ENCODE measurements at places on chromosomes 16 and 17. TPM values are rescaled to one million over a fixed set of nuclear protein-coding genes. Genes with fewer than 3 reads are reported as not detected.

GRCh38 chr16:48592839-48593429 lies 17.0 kb downstream of the N4BP1 start:
- H3K4me1 ChIP-seq = no peaks in the 10 kb centered on the region
- H3K27ac ChIP-seq = no peak overlapping the region
- no peaks in the 10 kb centered on the region for H3K27me3 ChIP-seq
- no peak overlapping the region for H3K4me3 ChIP-seq
- H3K36me3 ChIP-seq = peaks cover 24% of the 10 kb centered on the region

DNA sequence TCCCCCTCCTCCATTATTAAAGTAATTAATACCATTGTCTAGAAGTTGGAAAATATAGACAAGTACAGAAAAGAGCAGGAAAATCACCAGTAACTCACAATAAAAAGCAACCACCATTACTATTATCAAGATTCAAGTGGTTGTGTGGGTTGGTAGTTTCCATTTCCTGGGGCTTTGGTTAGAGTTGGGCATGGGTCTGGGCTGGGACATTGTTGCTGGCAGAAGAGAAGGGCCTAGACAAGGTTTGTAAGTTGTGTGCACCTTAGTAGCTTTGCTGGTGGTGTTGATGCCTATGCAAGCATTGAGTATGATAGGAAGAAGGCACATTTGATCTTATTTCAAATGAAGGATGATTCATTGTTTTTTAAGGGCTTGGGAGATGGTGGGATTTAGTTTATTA lies 25.4 kb upstream of the NFATC3 start:
- H3K27ac ChIP-seq = no peak overlapping the region
- H3K4me1 ChIP-seq = no peaks in the 10 kb centered on the region
- H3K4me3 ChIP-seq = no peak overlapping the region
- no peak for DNase-seq

MT1F gene
- not detected for total RNA-seq

GRCh38 chr17:28008513-28008912 lies 34.0 kb upstream of the NLK start:
- H3K4me3 ChIP-seq = no peak overlapping the region
- no peaks in the 10 kb centered on the region for H3K4me1 ChIP-seq
- no peaks in the 10 kb centered on the region for H3K36me3 ChIP-seq
- H3K27ac ChIP-seq = no peak overlapping the region
- peak; percentile 88 for DNase-seq
- H3K27me3 ChIP-seq = no peaks in the 10 kb centered on the region

DNA sequence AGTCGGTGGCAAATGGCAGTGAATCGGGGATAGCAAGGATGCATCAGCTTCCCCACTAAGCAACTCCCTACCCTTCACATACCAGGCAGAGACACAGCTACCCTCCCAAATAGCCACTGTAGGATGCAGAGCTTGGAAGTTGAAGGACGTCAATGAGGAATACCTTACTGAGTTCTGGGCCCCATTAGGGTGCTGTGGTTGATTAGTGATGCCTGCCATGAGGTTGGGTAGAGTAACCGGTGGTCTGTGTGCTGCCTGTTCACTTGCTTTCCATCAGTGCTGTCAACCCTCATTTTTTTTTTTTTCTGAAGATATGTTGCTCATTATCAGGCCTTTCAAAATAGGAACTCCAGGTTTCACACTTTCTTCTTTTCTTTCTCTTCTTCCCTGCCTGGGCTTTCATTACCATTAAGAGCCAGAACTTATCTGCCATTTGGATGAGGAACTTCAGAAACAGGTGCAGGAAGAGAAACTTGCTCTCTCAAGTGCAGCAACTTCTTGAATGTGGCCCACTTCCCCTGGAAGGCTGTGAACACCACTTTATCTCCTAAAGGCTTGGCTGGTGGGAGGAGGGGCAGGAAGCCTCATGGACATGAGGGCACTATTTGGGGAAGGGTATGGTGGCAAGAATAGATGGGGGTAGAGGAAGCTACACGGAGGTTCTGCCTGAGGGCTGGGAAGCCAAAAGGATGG lies 183.5 kb downstream of the NTN1 start:
- H3K4me3 ChIP-seq = no peak overlapping the region
- no peaks in the 10 kb centered on the region for H3K36me3 ChIP-seq
- H3K27ac ChIP-seq = no peak overlapping the region
- peaks cover 86% of the 10 kb centered on the region for H3K27me3 ChIP-seq
- no peak for DNase-seq

DNA sequence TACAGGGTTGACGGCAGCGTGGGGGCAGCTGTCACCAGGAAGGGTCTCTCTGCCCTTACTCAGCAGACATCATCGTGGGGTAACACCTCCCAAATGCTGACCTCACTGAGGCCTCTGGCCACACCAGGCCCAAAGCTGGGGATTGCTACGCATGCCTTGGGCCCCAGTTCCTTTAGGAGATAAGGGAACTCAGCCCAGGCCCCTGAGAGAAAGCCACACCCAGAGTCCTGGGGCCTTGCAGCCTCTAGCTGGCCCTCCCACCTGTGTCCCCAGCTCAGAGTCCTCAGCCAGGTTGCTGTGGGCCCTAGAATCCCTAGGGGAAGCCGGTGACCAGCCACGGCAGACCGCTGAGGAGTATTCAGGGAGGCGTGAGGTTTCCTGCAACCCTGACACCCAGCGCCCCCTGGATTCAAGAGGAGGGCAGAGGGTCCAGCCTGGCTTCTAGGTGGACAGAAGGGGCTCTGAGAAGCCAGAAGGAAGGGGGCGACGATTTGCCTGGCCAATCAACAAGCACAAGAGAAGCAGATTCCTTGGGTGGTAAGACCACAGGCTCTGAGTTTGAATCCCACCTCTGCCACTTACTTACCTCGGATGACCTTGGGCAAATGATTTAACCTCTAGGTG lies 10.3 kb upstream of the GINS2 start:
- no peaks in the 10 kb centered on the region for H3K36me3 ChIP-seq
- H3K27ac ChIP-seq = no peak overlapping the region
- H3K4me3 ChIP-seq = no peak overlapping the region
- H3K27me3 ChIP-seq = no peaks in the 10 kb centered on the region

DNA sequence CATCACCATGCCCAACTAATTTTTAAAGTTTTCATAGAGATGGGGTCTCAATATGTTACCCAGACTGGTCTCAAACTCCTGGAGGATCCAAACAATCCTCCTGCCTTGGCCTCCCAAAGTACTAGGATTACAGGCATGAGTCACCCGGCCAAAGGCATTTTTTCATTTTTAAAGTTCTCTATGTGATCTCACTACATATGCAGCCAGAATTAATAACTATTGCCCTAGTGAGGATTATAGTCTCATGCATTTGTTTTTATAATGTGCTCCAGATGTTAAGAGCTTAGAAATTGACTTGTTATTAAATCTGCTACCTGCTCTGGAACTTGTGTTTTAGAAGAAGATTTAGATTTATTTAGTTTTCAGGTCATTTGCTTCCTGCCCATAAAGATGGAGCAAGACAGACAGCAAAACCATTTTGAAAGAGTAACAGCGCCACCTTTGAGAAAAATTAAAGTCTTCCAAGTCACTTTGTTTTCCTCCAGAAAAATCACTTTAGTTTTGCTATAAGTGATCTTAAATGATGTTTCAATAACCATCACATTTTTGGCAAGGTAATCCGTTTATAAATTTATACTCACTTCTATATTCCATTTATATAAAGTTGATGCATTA lies 79.5 kb downstream of the CA4 start:
- H3K4me1 ChIP-seq = peaks cover 11% of the 10 kb centered on the region
- H3K36me3 ChIP-seq = no peaks in the 10 kb centered on the region
- no peak overlapping the region for H3K27ac ChIP-seq
- H3K27me3 ChIP-seq = no peaks in the 10 kb centered on the region
- no peak for DNase-seq
- H3K4me3 ChIP-seq = no peak overlapping the region

DNA sequence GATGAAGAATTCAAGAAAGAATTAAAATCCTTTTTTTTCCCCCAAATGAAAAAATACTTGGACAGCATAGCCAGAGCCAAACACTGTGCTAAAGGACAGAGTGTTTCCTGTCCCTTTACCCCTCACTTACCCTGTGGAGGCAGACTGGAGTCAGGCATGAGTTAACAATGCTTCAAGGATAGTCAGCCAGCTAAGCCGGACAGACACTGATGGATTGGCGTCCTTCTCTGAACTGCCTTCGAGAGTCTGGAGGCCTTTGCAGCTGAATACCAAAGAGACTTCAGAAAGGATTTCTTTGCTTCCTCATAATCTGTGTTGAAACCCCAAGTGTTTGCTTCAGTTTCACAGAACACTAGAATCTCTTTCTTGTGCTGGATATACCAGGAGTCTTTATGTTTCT lies 4.6 kb downstream of the METTL9 start:
- DNase-seq = peak; percentile 62
- H3K36me3 ChIP-seq = no peaks in the 10 kb centered on the region
- peaks cover 33% of the 10 kb centered on the region for H3K4me1 ChIP-seq
- H3K4me3 ChIP-seq = no peak overlapping the region
- H3K27ac ChIP-seq = no peak overlapping the region
- no peaks in the 10 kb centered on the region for H3K27me3 ChIP-seq

- H3K27ac ChIP-seq = no peak overlapping the region
- H3K36me3 ChIP-seq = no peaks in the 10 kb centered on the region
- peaks cover 2% of the 10 kb centered on the region for H3K4me1 ChIP-seq
- peaks cover 29% of the 10 kb centered on the region for H3K27me3 ChIP-seq
Measured at GRCh38 chr16:30186444-30186781, 3.0 kb downstream of the CORO1A start.

DNA sequence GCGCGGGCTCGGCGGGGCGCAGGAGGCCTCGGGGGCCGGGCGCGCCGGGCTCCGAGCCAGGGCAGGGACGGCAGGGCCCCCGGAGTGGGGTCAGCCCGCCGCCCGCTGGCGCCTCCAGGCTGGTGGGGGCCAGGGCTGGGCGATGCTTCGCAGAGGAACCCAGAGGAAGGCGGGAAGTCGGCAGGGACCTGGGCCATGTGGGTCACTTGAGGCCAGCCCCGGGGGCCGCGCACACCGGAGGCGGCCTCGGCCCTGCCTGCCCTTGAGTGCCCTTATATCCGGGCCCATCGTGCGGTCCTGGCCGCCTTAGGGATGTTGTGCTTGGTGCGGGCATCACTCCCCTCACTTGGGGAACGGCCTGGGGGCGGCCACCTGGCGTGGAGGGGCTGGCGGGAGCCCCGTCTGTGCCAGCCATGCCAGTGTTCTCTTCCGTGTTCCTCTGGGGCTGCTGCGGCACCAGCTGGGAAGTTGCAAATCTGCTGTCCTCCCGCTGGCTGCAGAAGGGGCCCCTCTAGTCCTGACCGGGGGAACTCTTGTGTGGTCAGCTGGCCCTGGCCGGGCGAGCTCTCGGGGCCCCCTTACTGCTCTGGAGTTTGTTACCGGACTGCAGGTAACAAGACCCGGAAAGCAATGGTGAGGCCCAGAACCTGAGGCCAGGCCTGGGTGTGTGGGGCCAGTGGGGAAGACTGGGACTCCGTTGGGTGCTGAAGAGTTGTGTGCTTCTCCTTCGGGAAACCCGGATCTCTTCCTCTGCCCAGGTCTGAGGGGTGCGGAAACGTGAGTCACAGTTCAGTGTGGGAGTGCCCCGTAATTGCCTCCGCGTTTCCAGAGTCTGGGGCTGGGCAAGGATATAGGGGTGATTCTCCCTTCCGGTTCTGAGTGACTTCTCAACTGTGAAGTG lies 849 bp downstream of the CAPN15 start:
- peak overlapping the region; percentile 71 for H3K4me3 ChIP-seq
- H3K27me3 ChIP-seq = no peaks in the 10 kb centered on the region
- H3K36me3 ChIP-seq = no peaks in the 10 kb centered on the region
- peaks cover 13% of the 10 kb centered on the region for H3K4me1 ChIP-seq
- DNase-seq = peak; percentile 62

RASL10B gene
- total RNA-seq = 4.8 TPM

GRCh38 chr17:80112471-80113032 lies 11.2 kb downstream of the GAA start:
- DNase-seq = no peak
- no peaks in the 10 kb centered on the region for H3K36me3 ChIP-seq
- H3K27ac ChIP-seq = no peak overlapping the region
- H3K27me3 ChIP-seq = no peaks in the 10 kb centered on the region
- H3K4me3 ChIP-seq = no peak overlapping the region

DNA sequence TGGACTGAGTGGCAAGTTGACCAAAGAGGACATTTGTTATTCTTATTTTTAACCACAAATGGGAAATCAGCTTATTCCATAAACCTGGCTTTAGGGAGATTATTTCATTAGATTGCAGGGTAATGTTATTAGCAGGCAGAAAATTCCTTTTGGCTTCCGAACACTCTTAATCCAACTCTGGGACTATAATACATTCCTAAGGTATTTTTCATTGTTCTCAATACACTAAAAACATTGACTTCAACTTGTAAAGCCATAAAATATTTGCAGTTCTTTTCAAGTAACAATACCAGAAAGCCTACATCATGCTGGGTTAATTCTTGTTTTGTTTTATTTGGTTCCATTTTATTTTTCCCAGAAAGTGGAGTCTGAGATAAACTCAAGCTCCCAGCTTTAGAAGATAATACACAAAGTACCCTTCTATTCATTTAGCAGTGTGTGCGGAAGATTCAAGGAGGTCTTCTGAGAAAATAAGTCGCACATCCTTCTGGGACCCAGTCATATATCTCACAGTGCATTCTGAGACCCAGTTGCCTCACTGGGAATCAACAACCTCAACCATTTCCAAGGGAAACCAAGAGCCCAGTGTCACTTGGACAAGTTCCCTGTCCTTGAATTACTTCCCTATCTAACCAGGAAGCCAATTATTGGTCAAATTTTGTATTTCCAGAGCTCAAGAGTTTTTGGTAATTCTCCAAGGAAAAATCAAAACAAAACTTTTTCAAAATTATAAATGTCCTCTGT lies 389.6 kb upstream of the DYNLRB2 start:
- H3K27me3 ChIP-seq = no peaks in the 10 kb centered on the region
- no peak overlapping the region for H3K4me3 ChIP-seq
- no peak overlapping the region for H3K27ac ChIP-seq
- DNase-seq = no peak

DNA sequence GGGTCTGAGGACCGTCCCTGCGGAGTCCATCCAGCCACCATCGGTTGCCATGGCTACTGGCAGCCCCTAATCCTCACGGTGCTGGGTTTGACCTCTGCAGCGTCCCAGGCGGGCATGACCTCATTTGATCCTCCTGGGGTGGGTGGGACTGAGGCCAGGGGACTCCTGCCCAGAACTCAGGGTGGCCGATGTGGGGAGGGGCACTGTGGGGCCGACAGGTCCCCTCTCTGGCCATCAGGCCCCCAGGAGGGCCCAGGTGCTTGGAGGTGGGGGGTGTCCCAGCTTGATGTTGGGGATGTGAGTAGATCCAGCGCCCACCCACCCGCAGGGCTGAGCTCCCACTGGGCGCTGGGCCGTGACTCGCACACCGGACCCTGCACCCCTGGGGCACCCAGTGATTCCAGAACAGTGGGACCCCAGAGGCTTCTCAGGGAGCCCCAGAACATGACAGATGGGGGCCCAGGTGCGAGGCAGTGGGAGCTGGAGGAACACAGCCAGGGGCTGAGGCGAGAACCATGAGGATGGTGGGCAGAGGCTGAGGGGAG lies 1.6 kb upstream of the SSTR5 start:
- H3K36me3 ChIP-seq = no peaks in the 10 kb centered on the region
- peaks cover 54% of the 10 kb centered on the region for H3K27me3 ChIP-seq
- H3K4me3 ChIP-seq = no peak overlapping the region
- peaks cover 17% of the 10 kb centered on the region for H3K4me1 ChIP-seq
- DNase-seq = peak; percentile 69
- H3K27ac ChIP-seq = no peak overlapping the region

NT5M gene
- 4.1 TPM for total RNA-seq

FBXW10 gene
- 0.15 TPM for total RNA-seq

SLC22A31 gene
- not detected for total RNA-seq

GRCh38 chr16:49856672-49857330 lies 889 bp upstream of the ZNF423 start:
- peak; percentile 93 for DNase-seq
- H3K4me1 ChIP-seq = peaks cover 34% of the 10 kb centered on the region
- H3K27ac ChIP-seq = no peak overlapping the region
- H3K4me3 ChIP-seq = peak overlapping the region; percentile 96
- peaks cover 46% of the 10 kb centered on the region for H3K27me3 ChIP-seq

GRCh38 chr17:51258756-51259563 lies 889 bp downstream of the MBTD1 start:
- peak overlapping the region; percentile 98 for H3K27ac ChIP-seq
- H3K27me3 ChIP-seq = no peaks in the 10 kb centered on the region
- peaks cover 30% of the 10 kb centered on the region for H3K4me1 ChIP-seq
- H3K36me3 ChIP-seq = peaks cover 11% of the 10 kb centered on the region
- no peak for DNase-seq

Data from neural progenitor cell (in vitro differentiated cells).